ENCODE measurements at places on chromosomes 5 and 9.
A peak's percentile ranks its signal among the peaks of the same experiment; 100 is the strongest.

- no peak for DNase-seq
Observed at GRCh38 chr5:16877267-16877935, 58.7 kb downstream of the MYO10 start.

DNA sequence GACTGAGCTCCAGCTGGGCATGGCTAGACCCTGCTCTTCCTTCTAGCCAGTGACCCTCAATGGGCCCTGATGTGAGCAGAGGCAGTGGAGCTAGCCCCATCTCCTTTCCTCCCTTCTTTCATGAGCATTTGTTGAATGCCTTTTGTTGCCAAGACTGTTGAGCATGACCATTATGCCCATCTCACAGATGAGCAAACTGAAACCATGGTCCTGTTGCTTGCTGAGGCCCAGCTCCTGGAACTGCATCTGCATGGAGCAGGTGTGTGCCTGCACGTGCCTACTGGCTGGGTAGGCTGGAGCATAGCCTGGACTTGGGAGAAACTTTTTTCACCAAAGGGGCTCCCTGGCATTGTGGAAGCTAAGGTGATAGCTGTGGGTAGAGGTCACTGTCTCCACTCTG lies 3.0 kb upstream of the WNK2 start:
- no peak for DNase-seq

DNA sequence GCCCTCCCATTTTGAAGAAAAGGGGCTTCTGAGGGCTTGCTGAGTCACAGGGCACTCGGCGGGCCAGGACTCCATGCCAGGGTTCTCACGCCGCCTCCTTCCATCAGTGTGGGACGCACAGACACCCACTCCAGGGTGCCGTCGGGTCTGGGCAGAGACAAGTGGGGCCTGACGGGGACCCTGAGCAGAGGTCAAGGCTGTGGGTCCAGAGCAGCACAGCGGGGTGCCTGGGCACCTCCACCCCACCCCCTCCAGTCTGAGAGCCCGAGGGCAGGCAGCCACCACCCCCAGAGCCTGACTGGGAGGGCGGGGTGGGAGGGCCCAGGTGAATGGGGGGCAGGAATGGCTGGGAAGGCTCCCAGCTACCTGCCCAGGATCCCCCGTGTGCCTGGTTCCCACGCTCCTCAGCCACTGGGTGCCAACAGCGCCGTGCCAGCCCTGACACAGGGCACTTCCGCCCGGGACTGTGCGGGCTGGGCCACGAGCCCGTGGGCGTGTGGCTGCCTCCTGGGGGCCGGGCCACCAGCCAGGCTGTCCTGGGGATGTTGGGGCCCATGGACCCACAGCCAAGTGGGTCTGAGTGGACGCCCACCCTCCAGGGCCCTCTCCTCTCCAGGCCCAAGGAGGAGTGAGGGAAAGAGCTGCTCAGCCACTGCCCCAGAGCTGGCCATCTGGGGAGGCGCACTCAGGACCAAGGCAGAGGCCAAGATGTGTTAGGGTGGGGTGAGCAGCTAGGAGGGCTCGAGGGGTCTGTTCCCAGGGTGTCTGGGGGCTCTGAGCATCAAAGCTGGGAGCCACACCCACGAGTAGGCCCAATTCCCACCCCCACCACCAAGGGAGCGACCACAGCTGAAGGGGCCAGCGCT lies 10.1 kb upstream of the NRARP start:
- no peak for DNase-seq

DNA sequence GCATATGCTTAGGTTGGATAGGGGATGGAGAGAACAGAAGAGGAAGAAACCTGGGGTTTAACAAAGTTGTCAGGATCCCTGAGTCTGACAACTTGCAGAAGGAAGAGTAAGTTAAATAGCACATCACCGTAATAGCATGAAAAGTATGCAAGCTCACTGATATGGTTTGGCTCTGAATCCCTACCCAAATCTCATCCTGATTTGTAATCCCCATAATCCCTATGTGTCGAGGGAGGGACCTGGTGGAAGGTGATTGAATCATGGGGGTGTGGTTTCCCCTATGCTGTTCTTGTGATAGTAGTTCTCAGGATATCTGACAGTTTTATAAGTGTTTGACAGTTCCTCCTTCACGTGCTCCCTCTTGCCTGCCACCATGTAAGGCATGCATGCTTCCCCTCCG lies 193.3 kb downstream of the PSAT1 start:
- DNase-seq = peak; percentile 10

GRCh38 chr5:110896901-110897300 lies 158.1 kb downstream of the SLC25A46 start:
- DNase-seq = no peak

GRCh38 chr9:118595719-118596305 lies 773.4 kb downstream of the BRINP1 start:
- DNase-seq = peak; percentile 72

DNA sequence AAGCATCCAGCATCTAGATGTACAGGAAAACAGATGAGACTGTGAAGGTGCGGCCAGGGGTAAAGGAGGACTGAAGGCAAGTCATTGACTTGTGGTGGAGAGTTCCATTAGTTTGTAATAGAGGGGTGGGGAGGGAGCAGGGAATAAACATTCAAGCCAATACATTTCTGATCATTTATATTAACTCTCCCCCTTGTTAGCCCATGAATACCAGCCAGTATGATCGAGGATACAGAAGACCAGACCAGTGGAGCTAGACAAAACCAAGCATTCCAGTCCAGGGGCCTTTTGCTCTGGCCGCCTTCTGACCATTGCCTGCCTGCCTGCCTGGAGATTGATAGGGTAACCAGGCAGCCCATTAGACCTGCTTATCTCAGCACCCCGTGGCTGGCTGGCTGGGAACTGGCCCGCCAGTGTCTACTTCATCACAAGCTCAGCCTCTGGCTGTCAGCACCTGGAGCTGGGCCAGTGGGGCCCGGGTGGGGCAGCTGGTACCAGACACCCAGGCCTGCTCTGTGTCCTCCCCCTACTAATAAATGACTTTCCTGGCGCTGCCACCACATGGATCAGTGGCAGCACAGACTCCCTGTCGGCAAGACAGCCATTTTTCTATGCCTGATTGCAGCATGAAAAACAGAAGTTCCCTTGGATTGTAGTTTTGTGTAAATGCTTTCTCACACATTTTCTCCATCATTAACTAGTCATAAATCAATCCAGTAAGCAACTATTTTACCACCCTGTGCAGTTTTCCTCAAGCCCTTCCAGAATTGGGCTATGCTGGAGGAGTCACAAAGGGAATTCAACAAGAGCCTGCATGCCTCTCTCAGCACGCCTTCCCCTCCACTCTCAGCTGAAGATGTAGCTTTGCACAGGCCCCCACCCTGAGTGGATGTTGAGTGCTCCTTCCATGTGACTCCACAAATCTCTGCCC lies 181.3 kb downstream of the SNCAIP start:
- no peak for DNase-seq

- no peak for DNase-seq
Observed at GRCh38 chr5:179195561-179196404, 135.6 kb downstream of the ZNF354C start.

DNA sequence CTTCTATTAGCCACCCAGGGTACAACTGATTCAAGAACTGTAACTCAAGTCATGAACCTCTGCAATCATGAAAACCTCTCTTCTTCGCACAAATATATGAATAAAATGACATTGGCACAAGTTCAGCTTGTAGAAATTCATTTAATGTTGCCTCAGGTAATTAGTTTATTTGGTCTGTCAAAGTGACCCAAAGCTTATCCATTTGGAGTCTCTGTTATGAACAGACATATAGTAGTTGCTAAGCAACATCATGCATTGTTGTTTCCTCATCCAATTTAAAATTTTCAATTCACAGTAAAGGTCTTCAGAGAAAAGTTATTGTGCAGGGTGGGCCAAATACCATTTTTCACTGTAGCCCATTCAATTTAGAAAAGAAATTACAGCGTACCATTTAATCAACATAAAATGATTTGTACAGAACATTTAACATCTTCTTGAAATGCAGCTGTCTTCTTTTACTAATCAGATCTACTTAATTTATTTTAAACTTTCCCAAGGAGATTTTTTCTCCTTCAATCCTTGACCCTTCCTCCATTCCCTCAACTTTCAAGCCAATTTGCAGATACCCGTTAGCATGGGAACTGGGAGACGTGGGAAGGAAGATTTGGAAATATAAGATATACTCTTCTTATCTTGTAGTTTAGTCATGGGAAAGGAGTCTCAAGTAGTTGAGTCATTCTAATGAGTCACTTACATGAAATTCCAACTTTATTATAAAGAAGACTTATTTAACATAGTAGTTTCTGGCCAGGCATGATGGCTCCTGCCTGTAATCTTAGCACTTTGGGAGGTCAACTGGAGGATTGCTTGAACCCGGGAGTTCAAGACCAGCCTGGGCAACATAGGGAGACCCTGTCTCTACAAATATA lies 231.3 kb downstream of the ATPSCKMT start:
- DNase-seq = no peak

- DNase-seq = no peak
Observed at GRCh38 chr5:82277613-82277986, 554 bp downstream of the RPS23 start.

GRCh38 chr5:14110680-14111079 lies 32.5 kb upstream of the TRIO start:
- no peak for DNase-seq

- no peak for DNase-seq
Observed at GRCh38 chr9:35685506-35685905, 4.2 kb downstream of the TPM2 start.

DNA sequence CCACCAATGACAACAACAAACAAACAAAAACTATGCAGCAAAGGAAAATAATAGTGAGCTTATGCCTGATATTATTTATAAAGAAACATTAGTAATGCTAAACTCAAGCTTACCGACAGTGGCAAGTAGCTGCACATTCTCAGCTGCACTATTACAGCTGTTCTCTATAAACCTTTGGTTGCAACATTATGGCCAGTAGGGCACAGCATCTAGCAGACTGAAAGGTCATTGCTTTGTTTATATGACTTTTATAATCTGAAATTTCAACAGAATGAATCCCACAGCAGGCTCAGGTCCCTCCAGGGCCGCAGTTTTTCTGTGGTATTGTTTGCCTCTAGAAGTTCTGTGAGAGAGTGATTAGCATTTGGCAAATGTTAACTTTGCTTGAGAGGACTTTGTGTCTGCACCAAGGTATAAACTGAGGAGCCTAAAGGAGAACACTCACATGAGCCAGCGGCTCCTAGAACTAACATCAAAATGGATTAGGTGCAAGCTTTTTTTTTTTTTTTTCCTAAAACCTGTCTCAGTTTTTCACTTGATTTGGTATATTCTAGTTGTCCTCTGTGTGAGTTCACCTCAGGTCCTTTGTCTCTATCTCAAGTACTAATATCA lies 58.3 kb downstream of the IZUMO3 start:
- no peak for DNase-seq

GRCh38 chr5:172149073-172149472 lies 39.0 kb downstream of the STK10 start:
- DNase-seq = no peak

GRCh38 chr9:89922099-89922498 lies 317.3 kb downstream of the GADD45G start:
- DNase-seq = peak; percentile 81

Data from WERI-Rb-1 (cell line).